Peyer's patch (tissue), 4 donors: ENCODE measurements at places on chromosomes 2 and 18. TPM values are rescaled to one million over a fixed set of nuclear protein-coding genes. Genes with fewer than 3 reads are reported as not detected.

VWA3B gene
- not detected for total RNA-seq

NAT8 gene
- total RNA-seq: 25.4 TPM

TMEM178A gene
- 4.0 TPM for total RNA-seq

DNA sequence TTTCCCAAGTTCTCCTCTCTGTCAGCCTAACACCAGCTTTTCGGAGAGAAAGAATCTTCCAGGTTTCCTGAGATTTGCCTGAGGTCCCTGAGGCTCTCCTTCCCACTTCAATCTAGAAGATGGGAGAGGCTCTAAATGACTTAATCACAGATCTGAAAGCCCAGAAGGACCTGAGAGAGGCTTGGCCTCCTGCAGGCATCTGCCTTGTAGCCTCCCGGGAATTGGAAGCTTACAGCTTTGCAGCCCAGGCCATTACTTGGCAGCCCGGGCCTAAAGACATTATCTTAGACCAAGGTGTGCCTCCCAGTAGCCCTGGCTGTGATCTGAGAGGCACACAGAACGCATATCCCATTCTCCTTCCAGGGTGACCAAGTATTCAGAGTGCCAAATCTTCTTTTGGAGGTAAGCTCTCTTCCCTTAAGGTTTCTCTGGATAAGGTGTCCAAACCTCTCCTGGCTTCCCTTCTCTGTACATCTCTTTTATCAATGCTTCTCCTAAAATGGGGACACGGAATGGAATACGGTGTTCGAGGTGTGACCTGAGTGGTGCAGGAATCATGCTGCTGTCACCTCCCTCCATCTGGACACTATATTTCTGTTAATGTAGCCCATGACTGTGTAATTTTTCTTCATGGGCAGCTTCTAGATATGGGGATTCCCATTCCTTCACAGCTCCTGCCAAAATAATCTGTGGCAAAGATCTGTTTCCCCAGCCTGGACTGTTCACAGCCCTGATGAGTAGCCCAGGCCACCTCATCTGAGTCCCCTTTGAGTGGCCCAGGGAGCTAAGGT, 16.0 kb downstream of the CTIF start:
- no peaks in the 10 kb centered on the region for H3K36me3 ChIP-seq
- no peak overlapping the region for H3K27ac ChIP-seq
- H3K27me3 ChIP-seq: no peaks in the 10 kb centered on the region
- no peaks in the 10 kb centered on the region for H3K4me1 ChIP-seq
